ENCODE measurements at places on chromosomes 7 and 10. TPM values are rescaled to one million over a fixed set of nuclear protein-coding genes. Genes with fewer than 3 reads are reported as not detected.

GRCh38 chr7:99734987-99735386, at the start of gene CYP3A7:
Gene CYP3A7 (minus strand): TSS chr7:99735196. CDS start chr7:99735093, 103 bp downstream.
- no peak within 1 kb of the TSS for H3K4me3 ChIP-seq
- H3K27ac ChIP-seq: no peak within 1 kb of the TSS
- peaks cover 21% of the 10 kb centered on the region for H3K4me1 ChIP-seq
- no peak for DNase-seq

- no peak for DNase-seq
- no peaks in the 10 kb centered on the region for H3K4me1 ChIP-seq
- H3K4me3 ChIP-seq: no peak overlapping the region
- no peak overlapping the region for H3K27ac ChIP-seq
- peaks cover 8% of the 10 kb centered on the region for H3K36me3 ChIP-seq
Measured at GRCh38 chr7:1112625-1113547, 25.0 kb downstream of the GPER1 start.

DNA sequence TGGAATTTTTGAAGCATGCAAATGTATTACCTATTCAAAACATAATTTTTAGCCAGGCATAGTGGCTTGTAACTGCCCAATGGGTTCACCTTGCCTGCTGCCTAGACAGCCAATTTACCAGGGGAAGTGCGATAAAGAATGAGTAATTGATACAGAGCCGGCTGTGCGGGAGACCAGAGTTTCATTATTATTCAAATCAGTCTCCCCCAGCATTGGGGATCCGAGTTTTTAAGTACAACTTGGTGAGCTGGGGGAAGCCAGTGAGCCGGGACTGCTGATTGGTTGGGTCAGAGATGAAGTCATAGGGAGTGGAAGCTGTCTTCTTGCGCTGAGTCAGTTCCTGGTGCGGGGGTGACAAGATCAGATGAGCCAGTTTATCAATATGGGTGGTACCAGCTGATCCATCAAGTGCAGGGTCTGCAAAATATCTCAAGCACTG, 29.1 kb upstream of the NRBF2 start:
- H3K36me3 ChIP-seq: no peaks in the 10 kb centered on the region
- peak; percentile 65 for DNase-seq
- peaks cover 40% of the 10 kb centered on the region for H3K27me3 ChIP-seq

Gene RNF32
- total RNA-seq: 3.1 TPM

DNA sequence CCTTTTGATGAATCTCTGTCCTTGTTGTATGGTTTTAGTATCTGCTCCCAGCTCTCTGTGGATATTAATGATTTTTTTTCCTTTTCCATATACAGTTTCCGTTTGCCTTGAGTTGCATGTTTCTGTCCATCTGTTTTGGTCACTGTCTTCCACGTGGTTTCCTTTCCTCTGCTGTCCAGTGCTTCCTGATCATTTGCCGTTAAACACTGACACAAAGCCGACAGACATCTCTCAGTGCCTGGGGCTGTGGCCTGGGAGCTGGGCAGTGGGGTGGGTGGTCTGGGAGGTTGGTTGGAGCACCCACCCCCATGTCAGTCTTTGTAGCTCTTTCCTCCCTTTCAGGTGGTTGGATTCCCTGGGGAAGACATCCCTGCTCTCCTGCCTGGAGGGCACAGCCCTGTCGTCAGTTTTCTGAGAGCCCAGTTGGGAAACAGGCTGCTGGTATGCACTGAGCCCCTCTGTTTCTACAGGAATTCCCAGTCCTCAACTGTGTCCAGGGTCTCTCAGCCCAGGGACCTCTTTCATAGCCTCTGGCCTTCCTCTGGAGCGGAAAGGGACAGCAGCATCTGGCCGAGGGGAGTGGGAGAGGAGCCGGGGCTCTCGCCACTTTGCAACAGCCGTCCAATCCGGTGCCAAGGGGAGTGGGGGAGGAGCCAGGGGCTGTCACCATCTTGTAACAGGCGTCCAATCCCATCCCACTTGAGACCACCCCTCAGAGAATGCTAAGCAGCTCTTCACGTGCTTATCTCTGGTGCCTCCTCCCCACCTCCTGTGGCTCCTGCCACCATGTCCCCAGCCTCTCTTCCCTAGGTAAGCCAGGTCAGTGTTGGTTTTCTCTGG, 26.7 kb upstream of the MKI67 start:
- no peak overlapping the region for H3K27ac ChIP-seq
- no peak for DNase-seq
- H3K36me3 ChIP-seq: no peaks in the 10 kb centered on the region

Gene KLLN
- 0.22 TPM for total RNA-seq

Gene COL17A1
- total RNA-seq: not detected

Gene SEC31B
- 106 TPM for total RNA-seq

Gene ZNF488
- 0.46 TPM for total RNA-seq

Gene NPC1L1
- 0.12 TPM for total RNA-seq

GRCh38 chr10:57334523-57334922, 933.2 kb downstream of the IPMK start:
- H3K27ac ChIP-seq: no peak overlapping the region
- H3K36me3 ChIP-seq: no peaks in the 10 kb centered on the region
- no peak for DNase-seq
- no peaks in the 10 kb centered on the region for H3K4me1 ChIP-seq
- H3K4me3 ChIP-seq: no peak overlapping the region
- no peaks in the 10 kb centered on the region for H3K27me3 ChIP-seq

Gene ANTXRL
- total RNA-seq: not detected

Gene ATOH7
- total RNA-seq: not detected

- no peak overlapping the region for H3K4me3 ChIP-seq
- H3K36me3 ChIP-seq: no peaks in the 10 kb centered on the region
- peaks cover 13% of the 10 kb centered on the region for H3K4me1 ChIP-seq
- H3K27ac ChIP-seq: no peak overlapping the region
- DNase-seq: no peak
- H3K27me3 ChIP-seq: peaks cover 11% of the 10 kb centered on the region
Measured at GRCh38 chr10:129029851-129030602, 437.0 kb upstream of the MGMT start.

GRCh38 chr10:84288151-84288550, 40.2 kb upstream of the CCSER2 start:
- no peak overlapping the region for H3K27ac ChIP-seq
- no peak overlapping the region for H3K4me3 ChIP-seq
- peaks cover 22% of the 10 kb centered on the region for H3K27me3 ChIP-seq
- no peaks in the 10 kb centered on the region for H3K36me3 ChIP-seq
- DNase-seq: no peak

GRCh38 chr7:84219310-84219709, 24.7 kb upstream of the SEMA3A start:
- no peaks in the 10 kb centered on the region for H3K4me1 ChIP-seq
- no peaks in the 10 kb centered on the region for H3K36me3 ChIP-seq
- H3K27me3 ChIP-seq: no peaks in the 10 kb centered on the region

DNA sequence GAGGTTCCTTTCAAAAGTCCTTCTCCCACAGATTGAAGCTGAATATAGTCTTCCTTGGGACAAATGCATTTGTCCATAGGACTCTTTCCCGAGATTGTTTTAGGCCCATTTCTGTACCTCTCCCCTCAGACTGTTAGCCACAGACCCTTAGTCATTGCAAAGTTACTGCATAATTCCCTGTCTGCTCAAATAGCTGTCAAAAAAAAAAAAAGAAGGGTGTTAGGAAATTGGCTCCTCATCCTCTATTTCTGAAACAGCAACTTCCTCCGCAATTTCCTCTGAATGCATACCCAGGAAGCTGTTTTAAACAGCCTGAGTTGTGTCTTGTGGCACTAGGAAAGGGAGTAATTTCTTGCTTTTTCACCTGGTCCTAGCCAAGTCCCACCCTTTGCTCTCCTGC, 5.4 kb downstream of the LRRC4 start:
- no peaks in the 10 kb centered on the region for H3K27me3 ChIP-seq
- no peak for DNase-seq
- H3K27ac ChIP-seq: no peak overlapping the region
- H3K36me3 ChIP-seq: peaks cover 10% of the 10 kb centered on the region
- peaks cover 21% of the 10 kb centered on the region for H3K4me1 ChIP-seq
- H3K4me3 ChIP-seq: no peak overlapping the region

DNA sequence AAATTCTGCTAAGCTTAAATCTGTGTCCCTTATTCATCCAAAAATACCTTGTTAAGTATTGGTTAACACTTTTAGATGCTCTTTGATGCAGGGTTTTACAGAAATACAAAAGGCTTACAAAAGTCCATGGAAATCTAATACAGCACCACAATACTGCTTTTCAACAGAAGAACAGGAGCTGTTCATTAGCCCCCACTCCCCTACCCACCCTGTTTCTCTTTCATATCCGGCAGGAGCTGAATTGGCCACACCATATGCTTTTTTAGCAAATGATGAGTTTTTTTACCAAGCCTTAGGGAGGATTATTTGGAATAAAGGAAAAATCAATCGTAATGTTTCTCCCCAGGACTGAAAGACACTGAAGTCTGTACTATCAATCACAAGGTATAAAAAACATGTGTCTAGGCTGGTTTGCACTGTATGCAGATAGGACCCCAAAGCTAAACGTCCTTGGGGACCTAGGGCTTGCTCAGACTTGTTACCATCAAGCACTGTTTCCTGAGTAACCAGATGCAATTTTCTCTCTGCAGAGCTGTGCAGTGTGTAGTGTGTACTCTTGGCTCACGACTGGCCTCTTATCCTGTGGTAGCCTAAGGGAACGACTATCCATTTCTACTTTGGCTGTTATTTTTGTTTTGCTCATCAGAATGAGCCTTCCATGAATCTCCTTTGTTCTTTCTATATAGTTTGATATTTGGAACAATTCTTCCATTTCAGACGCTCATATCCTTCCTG, 143.3 kb upstream of the LRGUK start:
- no peak overlapping the region for H3K27ac ChIP-seq
- DNase-seq: no peak
- no peaks in the 10 kb centered on the region for H3K27me3 ChIP-seq
- no peaks in the 10 kb centered on the region for H3K36me3 ChIP-seq

GRCh38 chr10:129760003-129760315, 204.1 kb downstream of the EBF3 start:
- no peak overlapping the region for H3K27ac ChIP-seq
- no peaks in the 10 kb centered on the region for H3K36me3 ChIP-seq
- H3K4me3 ChIP-seq: no peak overlapping the region
- no peaks in the 10 kb centered on the region for H3K4me1 ChIP-seq
- no peak for DNase-seq
- H3K27me3 ChIP-seq: no peaks in the 10 kb centered on the region

Gene GBX1
- total RNA-seq: not detected

- no peaks in the 10 kb centered on the region for H3K27me3 ChIP-seq
- H3K36me3 ChIP-seq: no peaks in the 10 kb centered on the region
- H3K4me3 ChIP-seq: no peak overlapping the region
- no peak for DNase-seq
- no peak overlapping the region for H3K27ac ChIP-seq
- H3K4me1 ChIP-seq: no peaks in the 10 kb centered on the region
Measured at GRCh38 chr10:103872137-103872931, 17.0 kb upstream of the SH3PXD2A start.

Gene FANK1
- total RNA-seq: 1.1 TPM

GRCh38 chr10:29355411-29355991, 66.6 kb downstream of the LYZL1 start:
- no peaks in the 10 kb centered on the region for H3K36me3 ChIP-seq
- no peak for DNase-seq
- H3K4me1 ChIP-seq: no peaks in the 10 kb centered on the region
- H3K27me3 ChIP-seq: no peaks in the 10 kb centered on the region
- no peak overlapping the region for H3K4me3 ChIP-seq

GRCh38 chr7:80134115-80134535, 506 bp upstream of the GNAI1 start:
- peaks cover 2% of the 10 kb centered on the region for H3K36me3 ChIP-seq
- peaks cover 45% of the 10 kb centered on the region for H3K4me1 ChIP-seq
- H3K4me3 ChIP-seq: peak overlapping the region; percentile 83

DNA sequence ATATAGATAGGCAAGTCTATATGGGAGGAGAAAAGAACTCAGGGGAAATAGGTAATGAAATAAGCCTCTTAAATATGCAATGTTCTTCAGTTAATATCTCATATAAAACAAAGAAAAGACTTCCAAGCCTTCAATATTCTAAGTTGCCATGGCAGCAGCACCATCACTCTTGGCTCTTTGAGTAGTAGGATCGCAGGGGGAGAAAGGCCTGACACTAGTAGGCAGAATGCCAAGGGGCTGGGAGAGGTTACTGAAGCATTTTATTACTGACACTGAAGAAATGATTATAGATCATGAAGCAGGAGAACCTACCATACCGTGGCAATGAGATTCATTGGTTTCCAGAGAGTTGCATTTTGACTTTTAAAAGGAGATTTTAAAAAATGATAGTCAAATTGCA, 193.9 kb downstream of the NXPH1 start:
- H3K4me1 ChIP-seq: no peaks in the 10 kb centered on the region
- H3K36me3 ChIP-seq: no peaks in the 10 kb centered on the region
- H3K4me3 ChIP-seq: no peak overlapping the region
- no peak for DNase-seq

GRCh38 chr7:106819546-106819945, 45.5 kb upstream of the PIK3CG start:
- H3K4me3 ChIP-seq: no peak overlapping the region
- no peaks in the 10 kb centered on the region for H3K36me3 ChIP-seq
- no peaks in the 10 kb centered on the region for H3K4me1 ChIP-seq
- H3K27me3 ChIP-seq: peaks cover 4% of the 10 kb centered on the region
- no peak for DNase-seq
- H3K27ac ChIP-seq: no peak overlapping the region

DNA sequence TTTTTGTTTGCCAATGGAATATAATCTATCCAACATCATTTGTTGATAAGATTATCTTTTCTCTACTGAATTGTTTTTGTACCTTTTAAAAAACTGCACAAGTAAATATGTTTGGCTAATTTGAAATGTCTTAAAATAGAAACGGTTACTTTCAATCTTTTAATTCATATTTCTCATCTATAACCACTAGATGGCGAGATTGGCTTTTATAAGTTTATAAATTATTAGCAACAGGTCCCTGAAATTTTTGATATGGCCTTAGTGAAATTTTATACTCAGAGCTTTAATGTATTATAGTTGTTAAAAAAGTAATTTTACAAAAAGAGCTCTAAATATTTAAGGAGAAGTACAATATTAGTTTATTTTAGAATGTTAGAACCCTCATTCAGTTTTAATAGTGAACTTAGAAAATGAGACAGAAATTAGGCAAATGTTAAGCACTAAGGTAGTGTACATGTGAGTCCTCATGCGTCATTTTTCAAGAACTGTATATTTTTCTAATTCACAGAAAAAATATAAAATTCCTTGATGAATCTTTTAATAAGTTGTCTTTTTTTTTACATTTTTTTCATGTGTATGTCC, 592.5 kb downstream of the ARL4A start:
- H3K27ac ChIP-seq: no peak overlapping the region
- no peaks in the 10 kb centered on the region for H3K4me1 ChIP-seq
- peaks cover 1% of the 10 kb centered on the region for H3K27me3 ChIP-seq
- no peaks in the 10 kb centered on the region for H3K36me3 ChIP-seq

Gene SLC13A1
- total RNA-seq: not detected

Gene SYT15
- total RNA-seq: not detected

Gene GPR26
- not detected for total RNA-seq

Gene OR6V1
- total RNA-seq: not detected

Gene C10orf67
- total RNA-seq: 0.84 TPM
